ENCODE measurements at places on chromosomes 16 and 17.

DNA sequence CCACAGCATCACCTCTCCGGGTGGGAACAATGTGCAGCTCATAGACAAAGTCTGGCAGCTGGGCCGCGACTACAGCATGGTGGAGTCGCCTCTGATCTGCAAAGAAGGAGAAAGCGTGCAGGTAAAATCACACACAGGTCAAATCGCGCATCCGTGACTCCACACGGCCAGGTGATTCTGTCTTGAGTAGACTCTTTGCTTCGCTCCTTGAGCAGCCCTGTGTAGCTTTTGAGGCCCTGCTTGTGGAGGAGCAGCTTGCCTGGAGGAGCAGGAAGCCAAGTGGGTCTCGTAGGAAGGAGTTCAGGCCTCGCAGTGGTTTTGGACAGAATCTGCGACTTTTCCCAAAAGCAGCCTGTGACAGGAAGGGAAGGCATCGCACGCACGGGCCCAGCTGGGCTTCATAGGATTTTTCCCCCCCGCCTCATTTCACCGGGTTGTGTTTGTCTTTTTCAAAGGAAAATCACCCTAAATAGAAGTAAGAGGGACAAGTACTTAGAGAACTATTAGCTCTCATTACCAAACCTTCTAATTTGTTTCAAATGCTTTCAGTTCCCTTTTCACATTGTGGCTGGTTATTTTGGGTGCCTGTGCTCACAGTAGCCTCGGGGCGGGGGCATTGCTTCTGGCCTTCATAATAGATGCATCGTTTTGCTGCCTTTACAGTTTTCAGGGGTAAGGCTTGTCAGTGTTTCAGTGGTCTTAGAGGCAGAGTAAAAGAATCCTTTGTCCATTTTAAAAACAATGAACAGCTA, 71.5 kb downstream of the SEC14L1 start:
- no peak for DNase-seq

DNA sequence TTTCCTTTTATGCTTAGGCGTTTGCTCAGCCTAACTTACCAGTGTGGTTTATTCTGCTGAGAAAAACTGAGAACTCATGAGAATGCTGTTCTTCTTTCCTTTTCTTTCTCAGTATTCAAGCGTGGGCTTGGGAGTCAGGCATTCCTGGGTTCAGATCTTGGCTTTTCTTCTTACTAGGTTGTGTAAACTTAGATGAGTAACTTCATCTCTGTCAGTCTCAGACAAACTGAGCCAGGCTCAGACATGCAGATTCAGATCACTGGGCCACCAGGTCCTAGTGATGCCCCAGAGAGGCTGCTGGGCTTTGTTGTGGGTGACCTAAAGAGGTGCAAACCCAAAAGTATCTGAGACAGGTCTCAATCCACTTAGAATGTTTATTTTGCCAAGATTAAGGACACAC, 95.8 kb upstream of the MPHOSPH6 start:
- DNase-seq = no peak

DNA sequence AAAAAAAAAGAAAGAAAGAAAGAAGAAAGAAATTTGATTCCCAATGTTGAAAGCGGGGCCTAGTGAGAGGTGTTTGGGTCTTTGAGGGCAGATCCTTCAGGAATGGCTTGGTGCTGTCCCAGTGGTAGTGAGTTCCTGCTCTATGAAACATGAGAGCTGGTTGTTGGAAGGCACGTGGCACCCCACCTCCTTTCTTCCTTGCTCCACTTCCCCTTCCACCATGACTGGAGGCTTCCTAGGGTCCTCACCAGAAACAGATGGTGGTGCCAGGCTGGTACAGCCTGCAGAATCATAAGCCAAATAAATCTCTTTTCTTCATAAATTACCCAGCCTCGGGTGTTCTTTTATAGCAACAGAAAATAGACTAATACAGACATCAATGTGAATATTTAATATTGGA, 147.3 kb upstream of the KCNJ18 start:
- no peak for DNase-seq

- no peak for DNase-seq
Measured at GRCh38 chr16:10827691-10828341, 9.2 kb upstream of the TVP23A start.

DNA sequence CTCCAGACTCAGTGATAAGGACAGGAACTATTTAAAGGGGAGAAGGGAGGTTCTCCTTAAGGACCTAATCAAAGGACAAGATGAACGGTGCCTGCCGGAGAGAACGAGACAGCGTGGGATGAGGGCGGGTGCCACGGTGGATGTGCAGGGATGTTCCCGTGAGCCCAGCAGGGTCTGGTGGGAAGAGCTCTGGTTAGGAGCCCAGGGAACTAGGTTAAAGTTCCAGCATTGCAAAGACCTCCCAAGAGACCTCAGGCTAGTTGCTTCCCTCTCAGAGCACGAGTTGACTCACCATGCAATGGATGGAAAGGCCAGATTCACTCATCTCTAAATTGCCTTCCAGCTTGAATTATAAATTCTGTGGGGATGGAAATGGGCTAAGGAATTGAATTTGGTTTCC, 14.7 kb downstream of the CCR7 start:
- no peak for DNase-seq

DNA sequence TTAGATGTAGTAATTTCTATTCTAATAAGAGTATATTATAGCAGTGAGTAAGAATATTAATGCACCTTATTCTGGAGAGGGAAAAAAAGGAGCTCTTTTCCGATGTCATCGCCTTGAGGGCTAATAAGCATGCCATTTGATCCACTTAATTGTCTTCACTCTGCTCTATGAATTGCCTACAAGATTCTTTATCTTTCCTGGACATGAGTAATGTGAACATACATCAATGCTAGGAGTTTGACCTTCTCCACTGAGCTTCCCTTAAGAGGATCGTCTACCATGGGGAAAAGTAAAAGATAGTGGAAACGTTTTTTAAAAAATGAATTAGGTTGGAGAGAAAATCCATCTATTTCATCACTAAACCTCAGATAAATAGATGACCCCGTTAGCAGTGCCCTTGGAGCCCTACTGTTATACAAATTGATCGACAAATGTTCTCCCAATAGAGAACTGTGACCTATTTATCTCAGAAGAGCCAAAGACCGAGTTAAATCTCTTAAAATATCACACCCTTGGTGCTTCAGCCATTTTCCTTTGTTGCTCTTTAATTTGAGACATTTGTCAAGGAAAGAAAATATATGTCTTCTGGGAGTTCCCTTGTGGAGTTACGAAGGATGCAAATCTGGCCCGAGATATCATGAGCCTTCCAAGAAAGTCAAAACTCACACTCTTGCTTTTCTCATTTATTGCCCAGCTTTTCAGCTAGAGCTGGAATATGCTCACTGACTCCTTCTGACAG, 898.5 kb downstream of the KCNJ2 start:
- DNase-seq = no peak

Measured in cortex of kidney (tissue), 1 donor.